ENCODE measurements at places on chromosomes 6 and 20. TPM values are rescaled to one million over a fixed set of nuclear protein-coding genes. Genes with fewer than 3 reads are reported as not detected.

- no peak for DNase-seq
Observed at GRCh38 chr6:157579467-157580031, 198.6 kb downstream of the ZDHHC14 start.

DNA sequence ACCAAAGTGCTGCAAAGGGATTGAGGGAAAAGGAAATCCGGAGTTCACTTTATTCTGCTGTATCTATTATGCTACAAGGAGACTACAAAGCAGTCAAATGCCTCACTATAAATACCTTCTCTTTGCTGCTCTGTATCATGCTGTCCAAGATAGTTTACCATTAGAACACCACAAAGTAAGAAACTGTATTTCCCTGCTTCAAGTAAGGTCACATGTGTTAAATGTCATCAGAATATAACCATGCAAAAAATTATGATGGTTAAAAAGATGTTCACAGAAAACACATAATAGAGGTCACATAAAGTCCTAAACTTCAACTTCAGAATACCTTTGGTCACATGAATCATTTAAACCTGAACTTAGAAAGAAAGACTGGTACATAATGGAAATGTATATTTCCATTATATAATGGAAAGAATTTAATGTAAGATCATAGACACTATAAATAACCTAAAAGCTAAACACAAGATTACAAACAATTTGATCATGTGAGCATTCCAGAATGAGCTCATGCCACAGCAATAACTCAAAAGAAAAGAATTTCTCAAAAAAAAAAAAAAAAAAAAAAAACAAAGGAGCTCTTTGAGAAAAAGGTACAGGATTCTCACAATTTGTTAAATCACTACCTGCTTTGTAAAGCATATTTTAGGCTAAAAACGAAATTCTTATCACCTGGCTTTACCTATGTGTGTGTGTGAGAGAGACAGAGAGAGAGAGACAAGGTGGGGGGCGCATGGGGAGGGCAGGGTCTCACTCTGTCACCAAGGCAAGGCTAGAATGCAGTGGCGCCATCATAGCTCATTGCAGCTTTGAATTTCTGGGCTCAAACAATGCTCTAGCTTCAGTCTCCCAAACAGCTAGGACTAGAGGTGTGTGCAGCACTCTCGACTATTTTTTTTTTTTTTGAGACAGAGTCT lies 58.7 kb downstream of the KIF13A start:
- no peak for DNase-seq

Gene OGFRL1
- 30.5 TPM for total RNA-seq

Gene GNRH2
- not detected for total RNA-seq

GRCh38 chr20:25253606-25254275 lies 5.9 kb downstream of the PYGB start:
- no peak for DNase-seq

- DNase-seq = no peak
Observed at GRCh38 chr6:11952316-11952715, 59.8 kb upstream of the HIVEP1 start.

DNA sequence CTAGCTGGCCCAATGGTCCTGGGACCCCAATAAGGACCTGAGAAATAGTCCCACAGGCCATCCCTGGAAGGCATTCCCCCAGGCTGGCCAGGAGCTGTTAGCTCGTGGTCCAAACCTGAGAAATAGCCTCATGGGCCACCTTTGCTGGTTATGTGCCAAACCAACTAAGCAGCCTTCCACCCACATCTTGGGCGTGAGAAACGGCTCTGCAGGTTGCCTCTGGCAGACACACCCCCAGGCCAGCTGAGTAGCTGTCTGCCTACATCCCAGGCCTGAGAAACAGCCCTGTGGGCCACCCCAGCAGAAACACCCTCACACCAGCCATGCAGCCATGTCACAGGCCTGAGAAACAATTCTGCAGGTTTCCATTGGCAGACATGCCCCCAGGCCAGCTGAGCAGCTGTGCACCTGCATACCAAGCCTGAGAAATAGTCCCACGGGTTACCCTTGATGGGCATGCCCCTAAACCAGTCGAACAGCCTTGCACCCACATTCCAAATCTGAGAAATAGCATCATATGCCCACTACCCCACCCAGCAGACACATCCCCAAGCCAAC lies 567.8 kb upstream of the ID4 start:
- DNase-seq = no peak

Gene TREM2
- total RNA-seq = 16.5 TPM

DNA sequence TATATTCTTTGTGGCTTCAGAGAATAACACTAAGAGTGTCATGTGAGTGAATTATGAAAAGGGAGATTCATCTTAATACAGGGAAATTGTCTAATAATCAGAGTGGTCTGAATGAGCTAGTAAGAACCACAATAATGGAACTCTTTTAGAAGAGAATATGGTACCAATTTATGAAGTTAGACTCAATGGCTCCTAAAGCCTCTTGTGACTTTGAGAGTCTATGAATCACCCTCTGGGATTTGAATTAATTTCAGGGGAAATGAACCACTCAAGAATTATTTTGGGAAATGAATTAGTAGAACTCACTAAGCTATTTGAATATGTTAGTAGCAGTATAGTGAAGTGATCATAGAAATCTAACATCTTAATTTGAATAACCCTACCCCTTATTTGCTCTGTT lies 14.3 kb downstream of the PCMT1 start:
- DNase-seq = no peak

GRCh38 chr20:41049451-41049850 lies 20.8 kb downstream of the TOP1 start:
- DNase-seq = no peak

Gene FAM83D
- 6.6 TPM for total RNA-seq

DNA sequence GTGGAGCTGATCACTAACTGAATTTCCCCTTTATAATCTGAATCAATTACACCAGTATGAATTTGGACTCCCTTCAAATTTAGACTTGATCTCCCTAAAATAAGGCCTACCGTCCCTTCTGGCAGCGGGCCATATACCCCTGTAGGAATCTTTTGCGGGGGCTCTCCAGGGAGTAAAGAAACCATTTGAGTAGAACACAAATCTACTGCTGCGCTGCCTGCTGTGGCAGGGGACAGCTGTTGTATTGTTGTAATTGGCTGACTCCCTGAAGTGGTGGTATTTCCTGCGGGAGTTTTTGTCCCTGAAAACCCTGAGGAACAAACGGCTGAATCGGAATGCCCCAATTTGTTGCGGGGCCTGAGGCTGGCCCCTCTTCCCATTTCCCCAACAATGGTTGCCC lies 16.0 kb upstream of the PTCRA start:
- no peak for DNase-seq

- no peak for DNase-seq
Observed at GRCh38 chr20:48034751-48035150, 249.5 kb upstream of the SULF2 start.

DNA sequence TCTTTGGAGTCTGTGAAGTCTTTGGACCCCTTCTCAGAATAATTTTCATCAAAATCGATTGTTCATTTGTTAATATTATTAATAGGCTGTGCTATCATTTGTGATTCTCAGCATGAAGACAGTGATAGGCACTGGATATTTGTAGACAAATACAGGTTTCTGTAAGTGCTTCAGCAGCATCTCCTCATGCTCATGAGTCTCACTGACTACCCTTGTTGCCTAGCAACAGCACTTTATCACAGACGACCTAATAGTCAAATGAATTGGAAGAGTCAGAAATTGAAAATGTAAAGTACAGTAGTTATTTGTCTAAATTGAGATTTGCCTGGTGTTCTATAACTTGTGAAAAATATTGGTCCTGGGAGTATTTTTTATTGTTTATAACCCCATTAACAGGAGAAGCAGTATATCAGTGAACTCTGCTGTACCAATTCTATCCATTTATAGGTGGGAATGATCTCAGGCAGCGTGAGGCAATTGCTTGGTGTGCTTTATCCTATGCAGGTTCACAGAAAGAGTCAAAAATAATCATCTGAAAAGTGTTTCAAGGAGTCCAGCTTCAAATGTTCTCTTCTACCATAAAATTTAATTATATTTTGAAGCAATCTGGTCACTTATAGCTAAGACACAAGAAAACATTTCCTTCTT lies 684.6 kb downstream of the RFPL4B start:
- DNase-seq = no peak

GRCh38 chr6:106693418-106693817 lies 64.0 kb downstream of the QRSL1 start:
- no peak for DNase-seq

Gene BFSP1
- total RNA-seq = 2.4 TPM

Gene MUCL3
- total RNA-seq = 13.8 TPM

DNA sequence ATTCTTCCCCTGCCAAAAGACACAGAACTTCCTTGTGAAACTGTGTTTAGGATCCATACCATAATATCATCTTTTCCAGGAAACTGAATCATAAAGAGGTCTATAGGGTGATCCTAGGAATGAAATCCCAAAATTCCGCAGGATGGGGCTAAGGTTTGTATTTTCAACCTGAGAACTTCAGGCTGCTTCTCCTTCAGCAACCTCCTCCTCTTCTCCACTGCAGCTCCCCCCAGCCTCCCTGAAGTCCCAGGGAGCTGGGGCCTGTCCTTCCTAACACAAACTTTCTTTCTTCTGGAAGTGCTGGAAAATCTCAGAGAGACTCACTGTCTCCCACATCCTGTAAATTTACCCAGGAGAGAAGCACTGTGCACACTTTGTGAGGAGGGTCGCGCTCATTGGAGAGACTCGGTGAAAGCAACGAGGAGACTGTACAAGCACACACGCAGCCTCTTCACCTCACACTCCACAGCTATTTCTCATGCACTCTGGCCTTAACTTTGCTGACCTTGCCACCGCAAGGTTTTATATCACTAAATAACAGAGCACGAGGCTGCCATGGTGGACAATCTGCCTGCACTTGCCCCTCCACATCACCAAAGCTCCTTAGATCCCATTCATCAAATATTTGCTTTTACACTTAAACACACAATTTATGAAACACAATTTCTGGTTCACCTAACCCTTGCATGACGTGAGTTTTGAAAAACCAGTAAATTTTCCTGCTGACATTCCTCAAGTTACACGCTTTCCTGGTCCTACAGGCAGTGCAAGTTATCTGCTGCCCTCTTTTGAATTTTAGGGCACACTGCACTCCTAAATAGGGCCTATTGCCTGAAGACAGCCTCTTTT lies 14.3 kb downstream of the ID4 start:
- no peak for DNase-seq

DNA sequence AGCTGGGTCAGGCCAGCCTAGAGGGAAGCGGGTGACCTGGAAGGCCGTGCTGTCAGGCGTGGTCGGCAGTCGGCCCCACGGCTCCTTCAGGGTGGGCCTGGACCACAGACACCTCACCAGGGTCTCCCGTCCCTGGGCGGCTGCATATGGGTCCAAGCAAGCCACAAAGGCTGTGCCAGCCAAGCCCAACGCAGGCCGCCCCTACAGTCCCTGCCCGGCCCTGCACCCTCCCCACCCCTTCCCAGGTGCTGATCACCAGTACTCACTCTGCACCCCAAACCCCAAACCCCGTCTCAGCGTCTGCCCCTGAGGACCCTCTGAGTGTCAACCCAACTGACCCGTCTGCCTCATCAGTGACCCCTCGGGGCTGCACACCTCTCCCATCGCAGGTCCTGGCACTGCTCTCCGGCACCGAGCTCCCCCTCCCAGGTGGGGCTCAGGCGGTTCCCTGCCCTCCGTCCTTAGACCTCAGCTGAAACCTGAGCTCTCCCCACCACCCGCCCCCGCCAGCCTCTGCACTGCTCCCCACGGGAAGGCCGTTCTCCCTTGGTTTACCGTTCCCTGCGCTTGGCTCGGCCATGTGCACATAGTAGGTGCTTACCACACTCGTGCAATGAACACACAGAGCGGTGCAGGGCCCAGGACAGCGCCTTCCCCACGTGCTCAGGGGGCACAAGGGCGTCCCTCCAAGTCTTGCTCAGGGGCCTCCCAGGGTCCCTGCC lies 1.5 kb upstream of the PPDPF start:
- DNase-seq = no peak

- no peak for DNase-seq
Observed at GRCh38 chr6:164106345-164106769, 691.8 kb downstream of the QKI start.

Gene EPHA7
- 0.14 TPM for total RNA-seq

GRCh38 chr6:139282684-139283083 lies 9.1 kb downstream of the TXLNB start:
- DNase-seq = no peak

Gene MC3R
- not detected for total RNA-seq

Gene MRAP2
- total RNA-seq = 67.5 TPM

GRCh38 chr6:126513198-126513597 lies 173.3 kb downstream of the CENPW start:
- DNase-seq = no peak

Gene C6orf136
- 17.1 TPM for total RNA-seq

- no peak for DNase-seq
Observed at GRCh38 chr20:45406260-45407066, 1.6 kb upstream of the DBNDD2 start.

- DNase-seq = no peak
Observed at GRCh38 chr6:113530769-113531168, 326.4 kb upstream of the MARCKS start.

GRCh38 chr6:169858293-169858934 lies 107.0 kb downstream of the ERMARD start:
- no peak for DNase-seq

DNA sequence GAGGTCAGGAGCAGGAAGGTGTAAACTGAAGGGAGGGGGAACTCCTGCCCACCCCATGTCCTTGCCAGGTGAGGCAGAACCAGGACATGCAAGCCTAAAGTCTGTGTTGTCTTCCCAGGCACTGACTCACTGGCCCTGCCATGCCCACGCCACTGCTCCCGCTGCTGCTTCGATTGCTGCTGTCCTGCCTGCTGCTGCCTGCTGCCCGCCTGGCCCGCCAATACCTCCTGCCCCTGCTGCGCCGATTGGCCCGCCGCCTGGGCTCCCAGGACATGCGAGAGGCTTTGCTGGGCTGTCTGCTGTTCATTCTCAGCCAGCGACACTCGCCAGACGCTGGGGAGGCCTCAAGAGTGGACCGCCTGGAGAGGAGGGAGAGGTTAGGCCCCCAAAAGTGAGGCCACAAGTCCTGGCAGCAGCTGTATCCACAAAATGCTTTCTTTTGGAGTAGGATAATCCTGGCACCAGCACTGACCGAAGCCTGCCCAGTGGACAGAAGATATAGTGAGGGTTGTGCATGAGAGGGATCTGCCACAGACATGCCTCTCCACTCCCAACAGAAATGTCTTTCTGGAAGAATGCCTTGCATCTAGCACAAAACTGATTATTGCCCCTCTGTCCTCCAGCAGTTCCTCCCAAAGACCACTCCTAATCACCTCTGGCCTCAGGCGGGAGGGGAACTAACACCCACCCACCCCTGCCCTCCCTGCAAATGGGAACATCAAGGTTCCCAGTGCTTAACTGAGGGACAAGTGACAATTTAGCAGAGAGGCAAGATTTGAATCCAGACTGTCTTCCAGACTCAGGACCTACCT lies 812 bp downstream of the MYMX start:
- no peak for DNase-seq

- no peak for DNase-seq
Observed at GRCh38 chr6:56891754-56892153, 63.2 kb upstream of the BEND6 start.

- DNase-seq = no peak
Observed at GRCh38 chr6:16496991-16497801, 258.8 kb downstream of the GMPR start.

Gene DEFB126
- not detected for total RNA-seq

Gene BACH2
- total RNA-seq = 6.1 TPM

Gene SLC22A1
- total RNA-seq = 1.2 TPM
